ENCODE measurements at places on chromosomes 3 and 15.

DNA sequence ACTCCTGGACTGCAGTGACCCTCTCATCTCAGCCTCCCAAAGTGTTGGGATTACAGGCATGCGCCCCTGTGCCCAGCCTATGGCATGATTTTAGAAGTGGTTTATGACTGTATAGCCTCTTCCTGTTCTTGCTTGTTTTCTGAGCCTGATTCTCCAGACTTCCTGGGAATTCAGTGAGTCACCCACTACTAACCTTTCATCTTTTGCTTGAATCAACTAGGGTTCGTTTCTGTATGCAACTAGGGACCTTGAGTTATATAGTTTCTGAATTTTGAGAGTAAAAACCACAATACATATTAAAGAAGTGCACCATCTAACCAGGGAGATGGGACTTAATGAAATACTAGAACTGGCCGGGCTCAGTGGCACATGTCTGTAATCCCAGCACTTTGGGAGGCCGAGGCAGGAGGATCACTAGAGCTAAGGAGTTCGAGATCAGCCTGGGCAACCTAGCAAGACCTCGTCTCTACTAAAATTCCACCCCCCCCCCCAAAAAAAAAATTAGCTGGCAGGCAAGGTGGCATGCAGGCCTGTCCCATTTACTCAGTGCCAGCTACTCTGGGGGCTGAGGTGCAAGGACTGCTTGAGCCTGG lies 76.0 kb downstream of the ZNF609 start:
- DNase-seq = no peak

DNA sequence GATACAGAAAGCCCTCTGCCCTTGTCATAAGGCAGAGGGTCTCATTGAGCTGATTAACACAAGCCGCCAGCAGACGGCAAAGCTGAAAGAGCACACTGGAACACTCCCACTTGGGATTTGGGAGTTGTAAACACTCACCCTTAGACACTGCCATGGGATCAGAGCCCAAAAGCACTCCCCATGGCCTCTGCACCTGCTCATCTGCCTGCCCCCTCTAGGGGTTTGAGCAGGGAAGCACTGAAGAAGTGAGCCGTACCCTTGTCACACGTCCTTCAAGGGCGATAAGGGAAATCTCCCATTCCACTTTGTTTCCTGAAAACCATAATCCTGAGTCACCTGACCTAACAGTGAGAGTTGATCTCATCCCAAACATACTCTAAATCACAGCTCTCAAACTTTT lies 14.7 kb downstream of the FSIP1 start:
- DNase-seq = no peak

DNA sequence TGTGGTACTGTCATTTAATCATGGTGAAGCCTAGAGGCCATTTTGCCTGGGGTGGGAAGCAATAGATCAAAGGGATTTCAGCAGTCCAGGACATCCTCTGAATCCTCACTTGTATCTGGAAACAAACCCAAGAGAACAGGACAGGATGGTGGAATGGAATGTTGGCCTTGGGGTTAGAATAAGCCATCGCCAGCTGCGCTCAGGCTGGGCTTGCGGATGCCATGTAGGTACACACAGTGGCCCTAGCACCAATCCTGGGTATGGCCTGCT lies 76.5 kb upstream of the ALDH1A3 start:
- no peak for DNase-seq

DNA sequence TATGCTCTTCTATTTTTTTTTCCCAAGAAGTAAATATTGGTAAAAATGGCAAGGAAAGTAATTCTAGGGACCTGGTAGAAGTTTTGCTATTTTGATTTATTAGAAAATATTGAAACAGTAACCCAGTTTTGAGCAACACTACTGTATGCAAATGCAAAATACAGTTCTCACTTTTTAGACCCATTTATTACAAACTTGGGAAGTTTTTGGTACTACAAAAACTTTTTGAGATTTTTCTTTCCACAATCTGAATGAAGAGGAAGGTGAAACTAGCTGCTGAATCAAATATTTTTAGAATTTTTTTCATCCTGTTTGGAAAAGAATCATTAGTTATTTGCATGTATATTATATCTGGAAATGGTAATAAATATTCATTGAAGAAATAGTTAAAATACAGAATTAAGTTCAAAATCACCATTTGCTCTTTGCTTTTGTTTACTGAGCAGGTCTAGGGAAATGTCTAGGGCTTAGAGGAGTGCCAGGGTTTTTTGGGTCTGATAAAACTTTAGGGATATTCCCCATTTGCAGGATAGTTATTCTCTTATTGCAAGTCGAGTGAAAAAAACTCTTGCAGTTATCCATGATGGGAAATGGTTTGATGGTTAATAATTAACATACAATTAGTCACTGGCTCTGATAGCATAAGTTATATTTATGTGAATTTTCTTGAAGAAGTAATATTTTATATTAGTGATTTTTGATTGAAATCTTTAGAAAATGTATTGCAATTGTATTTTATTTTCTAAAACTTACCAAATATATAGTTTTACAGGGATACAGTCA lies 47.0 kb downstream of the TCF12 start:
- no peak for DNase-seq

DNA sequence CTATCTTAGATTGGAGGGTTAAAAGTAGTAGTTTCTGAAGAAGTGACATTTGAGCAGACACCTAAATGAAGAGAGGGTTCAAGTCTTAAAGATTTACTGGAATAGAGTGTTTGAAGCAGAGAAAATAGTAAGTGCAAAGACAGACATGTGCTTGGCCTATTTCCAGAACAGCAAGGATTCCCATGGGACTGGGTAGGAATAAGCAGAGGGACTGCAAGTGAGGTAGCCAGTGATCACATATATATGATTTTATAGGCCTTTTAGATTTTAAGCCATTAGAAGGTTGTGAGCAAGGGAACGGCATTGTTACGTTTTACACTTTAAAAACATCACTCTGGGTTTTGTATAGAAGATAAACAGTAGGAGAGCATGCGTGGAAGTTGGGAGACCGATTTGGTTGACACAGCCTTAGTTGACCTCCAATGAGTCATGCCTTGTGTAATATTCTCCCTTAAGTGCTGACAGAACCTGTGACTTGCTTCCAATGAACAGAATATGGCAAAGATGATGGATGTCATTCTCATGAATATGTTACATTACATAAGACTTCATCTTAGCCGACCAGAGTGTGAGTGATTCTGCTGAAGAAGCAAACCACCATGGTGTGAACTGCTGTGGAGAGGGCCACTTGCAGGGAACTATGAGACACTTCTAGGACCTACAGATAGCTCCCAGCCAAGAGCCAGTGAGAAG lies 37.1 kb upstream of the SLC4A7 start:
- DNase-seq = no peak

- DNase-seq = no peak
Measured at GRCh38 chr3:159825216-159825854, 163.3 kb upstream of the IL12A start.

DNA sequence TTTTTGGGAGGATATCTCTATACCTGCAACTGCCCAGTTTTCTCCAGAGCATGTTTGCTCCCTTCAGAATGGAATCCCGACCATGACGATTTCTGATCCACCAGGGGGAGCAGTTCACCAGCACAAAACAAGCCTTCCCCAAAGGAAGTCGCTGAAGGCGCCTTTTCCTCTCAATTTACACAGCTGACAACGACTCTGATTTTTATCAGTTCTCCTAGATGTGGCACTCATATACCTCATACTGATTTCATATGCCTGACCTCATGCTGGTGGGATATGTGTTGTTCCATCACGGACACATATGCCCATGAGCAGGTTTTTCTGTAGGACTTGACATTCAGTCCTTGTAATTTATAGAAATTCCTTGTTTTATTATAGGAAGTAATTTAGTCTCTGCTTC lies 1028.2 kb downstream of the MCTP2 start:
- DNase-seq = peak; percentile 82

- DNase-seq = no peak
Measured at GRCh38 chr3:27713435-27714145, 8.5 kb downstream of the EOMES start.

- no peak for DNase-seq
Measured at GRCh38 chr3:172103724-172104123, 64.3 kb downstream of the FNDC3B start.

- DNase-seq = no peak
Measured at GRCh38 chr3:147341727-147342126, 64.6 kb downstream of the ZIC4 start.

- no peak for DNase-seq
Measured at GRCh38 chr15:61444585-61444984, 215.5 kb upstream of the RORA start.

- DNase-seq = no peak
Measured at GRCh38 chr15:49031804-49032203, 14.4 kb downstream of the SECISBP2L start.

DNA sequence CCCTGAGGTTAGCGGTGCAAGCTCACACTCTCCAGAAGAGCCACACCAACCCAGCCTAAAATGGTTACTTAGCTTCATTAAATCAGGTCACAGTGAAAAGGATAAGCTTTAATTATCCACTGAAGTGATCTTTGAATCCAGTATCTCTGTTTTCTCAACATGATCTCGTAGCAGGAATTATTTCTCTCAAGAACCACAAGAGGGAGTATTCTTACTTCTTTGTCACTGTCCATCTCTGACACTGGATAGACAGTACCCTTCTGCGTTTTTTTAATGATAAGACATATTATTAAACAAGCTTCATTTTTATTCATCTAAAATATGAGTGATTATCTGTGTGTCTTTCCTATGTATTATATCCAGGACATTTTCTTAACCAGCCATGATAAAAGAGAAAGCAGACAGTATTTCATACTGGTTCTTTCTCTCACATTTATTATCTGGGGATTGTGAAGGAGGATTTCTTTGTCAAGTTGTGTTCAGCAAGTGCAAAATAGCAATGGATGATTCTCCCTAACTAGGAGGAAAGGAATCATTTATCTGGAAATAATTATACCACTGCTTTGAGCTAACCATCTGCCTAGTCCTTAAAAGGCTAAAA lies 105.4 kb upstream of the CCDC54 start:
- DNase-seq = no peak

DNA sequence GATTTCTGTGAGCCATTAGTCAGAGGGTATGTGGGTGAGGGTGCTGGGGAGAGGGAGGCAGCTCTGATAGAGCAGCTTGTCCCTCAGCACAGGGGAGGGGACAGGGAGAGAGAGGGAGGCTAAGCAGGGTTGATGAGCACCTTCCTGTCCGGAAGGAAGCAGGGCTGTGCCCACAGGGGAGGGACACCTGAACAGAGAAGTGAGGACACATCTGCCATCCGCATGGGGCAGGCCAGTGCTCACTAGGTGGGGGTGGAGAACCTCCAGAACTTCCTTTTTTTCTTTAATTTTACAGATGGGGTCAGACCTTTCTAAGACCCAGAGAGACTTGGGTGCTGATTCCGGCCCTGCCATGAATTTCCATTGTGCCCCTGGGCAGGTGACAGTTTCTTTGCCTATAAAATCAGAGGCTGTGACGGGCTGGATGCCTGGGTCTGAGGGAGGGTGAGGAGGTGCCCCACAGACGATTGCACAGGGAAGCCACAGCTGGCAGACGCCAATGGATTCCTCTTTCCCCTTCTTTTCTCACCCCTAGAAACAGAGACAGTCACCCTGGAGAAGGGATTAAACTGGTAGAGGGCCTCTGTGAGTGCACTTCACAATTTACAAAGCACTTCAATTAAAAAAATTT lies 4.1 kb upstream of the TGM5 start:
- no peak for DNase-seq

GRCh38 chr15:73959801-73960200 lies 32.3 kb downstream of the STOML1 start:
- no peak for DNase-seq

GRCh38 chr15:92277776-92278175 lies 115.9 kb upstream of the ST8SIA2 start:
- no peak for DNase-seq

- no peak for DNase-seq
Measured at GRCh38 chr3:65706776-65707568, 331.7 kb downstream of the MAGI1 start.

GRCh38 chr15:64503197-64503596 lies 42.8 kb downstream of the ZNF609 start:
- no peak for DNase-seq

GRCh38 chr15:25879438-25879837 lies 16.3 kb upstream of the ATP10A start:
- DNase-seq = no peak

DNA sequence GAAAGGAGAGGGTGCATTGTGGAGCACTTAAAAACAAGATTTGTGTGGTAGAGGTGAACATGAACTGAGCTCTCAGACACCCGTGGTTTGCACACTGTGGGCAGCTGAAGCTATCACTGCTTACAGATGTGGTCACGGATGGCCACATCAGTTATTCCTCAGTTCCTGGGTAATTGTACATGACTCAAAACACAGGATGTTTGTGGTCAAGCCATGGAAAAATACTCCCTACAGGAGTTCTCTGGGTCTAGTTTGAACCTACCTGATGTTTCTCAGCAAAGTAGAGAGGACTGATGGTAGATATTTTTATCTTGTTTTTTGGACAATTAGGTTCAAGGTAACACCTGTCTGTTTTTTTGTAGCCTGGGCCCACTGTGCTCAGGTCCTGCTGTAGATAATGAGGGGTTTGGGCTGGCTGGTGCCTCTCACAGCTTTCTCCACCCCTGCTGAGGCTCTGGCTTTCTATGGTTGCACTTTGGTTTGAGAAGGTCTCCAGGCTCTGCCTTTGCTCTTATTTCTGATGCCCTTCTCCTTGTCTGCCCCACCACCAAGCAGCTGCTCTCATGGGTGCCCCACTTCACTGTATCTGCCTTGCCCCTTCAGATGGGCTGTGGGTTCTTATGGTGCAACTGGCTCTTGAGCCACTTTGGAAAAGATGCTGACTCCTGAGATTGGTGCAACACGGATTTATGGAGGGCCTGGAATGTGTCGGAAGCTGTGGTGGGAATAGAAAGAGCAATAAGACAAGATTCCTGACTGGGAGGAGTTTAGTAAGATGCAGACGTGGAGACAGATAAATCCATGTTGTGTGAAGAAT lies 40.1 kb downstream of the CDCP1 start:
- DNase-seq = no peak

- DNase-seq = no peak
Measured at GRCh38 chr15:62914461-62915079, 128.0 kb upstream of the TPM1 start.

DNA sequence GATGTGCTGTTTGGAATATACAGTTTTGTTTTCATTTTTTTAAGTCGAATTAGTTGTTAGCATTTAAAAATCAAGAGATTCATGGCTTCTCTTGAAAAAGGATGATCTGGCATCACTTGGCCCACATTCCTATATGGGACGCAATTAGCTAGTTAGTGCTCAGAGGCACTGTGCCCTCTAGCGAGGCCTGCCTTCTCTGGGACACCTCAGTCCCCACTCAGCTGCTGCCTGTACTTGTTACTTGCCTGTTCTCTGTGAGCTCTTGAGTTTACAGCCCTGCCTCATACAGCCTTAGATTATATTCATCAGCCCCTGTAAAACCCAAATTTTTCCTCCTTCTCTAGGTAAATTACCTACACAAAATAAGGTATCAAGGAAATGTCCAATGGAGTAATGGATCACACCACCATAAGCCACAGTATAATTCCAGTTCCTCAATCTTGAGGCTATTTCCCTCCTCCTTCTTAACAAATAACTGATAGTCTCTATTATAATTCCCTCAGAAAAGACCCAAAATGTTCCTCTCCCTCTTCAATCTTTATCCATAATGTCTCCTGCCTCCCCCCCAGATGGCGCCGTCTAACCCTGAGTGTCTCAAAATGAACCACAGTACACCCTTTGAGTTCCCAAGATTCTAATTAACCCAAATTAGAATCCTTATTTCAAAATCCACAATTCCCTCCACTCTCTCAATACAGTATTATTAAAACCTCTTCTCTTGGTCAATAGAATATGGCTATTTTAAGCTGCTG lies 2.7 kb downstream of the ZMAT3 start:
- no peak for DNase-seq

- DNase-seq = no peak
Measured at GRCh38 chr15:89163271-89164055, 57.9 kb downstream of the RLBP1 start.

GRCh38 chr3:14138878-14139655 lies 14.2 kb downstream of the TMEM43 start:
- DNase-seq = no peak

Data from uterus (tissue), 4 donors.